Activated T-cell treated with anti-CD3 and anti-CD28 coated beads, Interleukin-2, amount 50 U/mL, for 1 hour (primary cell): ENCODE measurements at places on chromosomes 4 and X.

- no peak for DNase-seq
Observed at GRCh38 chr4:25703731-25704388, 48.2 kb downstream of the SLC34A2 start.

GRCh38 chr4:158535130-158535614 is 13.5 kb downstream of the RXFP1 start:
- no peak for DNase-seq

- DNase-seq = no peak
Observed at GRCh38 chrX:128800138-128800537, 723.2 kb downstream of the SMARCA1 start.

- no peak for DNase-seq
Observed at GRCh38 chrX:111811831-111812230, 64.2 kb upstream of the TRPC5OS start.
